ENCODE measurements at places on chromosomes 13 and 19.

GRCh38 chr13:19592657-19593180 lies 31.4 kb upstream of the TPTE2 start:
- DNase-seq = no peak

DNA sequence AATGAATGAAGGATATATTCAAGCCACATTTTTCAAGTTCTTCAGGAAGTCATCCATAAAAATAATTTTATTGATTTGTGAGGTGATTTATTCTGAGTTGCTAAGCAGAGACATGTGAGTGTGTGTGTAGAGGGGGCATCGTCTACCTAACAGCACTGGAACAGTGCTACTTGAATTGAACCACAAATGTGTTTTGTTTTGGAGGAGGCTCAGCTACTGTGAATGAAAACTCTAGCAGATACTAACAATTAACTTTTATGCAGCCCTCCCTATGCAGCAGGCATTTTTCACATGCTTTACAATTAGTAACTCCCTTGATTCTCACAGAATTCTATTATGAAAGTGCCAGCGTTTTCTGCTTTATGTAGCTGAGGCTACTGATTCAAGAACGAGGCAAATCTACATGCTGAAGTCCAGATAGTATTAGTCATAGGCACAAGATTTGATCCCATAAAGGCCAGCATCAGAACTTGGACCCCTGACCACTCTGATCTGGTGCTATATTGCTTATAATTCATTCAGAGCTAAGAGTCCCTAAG lies 103.7 kb downstream of the MYO16 start:
- DNase-seq = no peak

DNA sequence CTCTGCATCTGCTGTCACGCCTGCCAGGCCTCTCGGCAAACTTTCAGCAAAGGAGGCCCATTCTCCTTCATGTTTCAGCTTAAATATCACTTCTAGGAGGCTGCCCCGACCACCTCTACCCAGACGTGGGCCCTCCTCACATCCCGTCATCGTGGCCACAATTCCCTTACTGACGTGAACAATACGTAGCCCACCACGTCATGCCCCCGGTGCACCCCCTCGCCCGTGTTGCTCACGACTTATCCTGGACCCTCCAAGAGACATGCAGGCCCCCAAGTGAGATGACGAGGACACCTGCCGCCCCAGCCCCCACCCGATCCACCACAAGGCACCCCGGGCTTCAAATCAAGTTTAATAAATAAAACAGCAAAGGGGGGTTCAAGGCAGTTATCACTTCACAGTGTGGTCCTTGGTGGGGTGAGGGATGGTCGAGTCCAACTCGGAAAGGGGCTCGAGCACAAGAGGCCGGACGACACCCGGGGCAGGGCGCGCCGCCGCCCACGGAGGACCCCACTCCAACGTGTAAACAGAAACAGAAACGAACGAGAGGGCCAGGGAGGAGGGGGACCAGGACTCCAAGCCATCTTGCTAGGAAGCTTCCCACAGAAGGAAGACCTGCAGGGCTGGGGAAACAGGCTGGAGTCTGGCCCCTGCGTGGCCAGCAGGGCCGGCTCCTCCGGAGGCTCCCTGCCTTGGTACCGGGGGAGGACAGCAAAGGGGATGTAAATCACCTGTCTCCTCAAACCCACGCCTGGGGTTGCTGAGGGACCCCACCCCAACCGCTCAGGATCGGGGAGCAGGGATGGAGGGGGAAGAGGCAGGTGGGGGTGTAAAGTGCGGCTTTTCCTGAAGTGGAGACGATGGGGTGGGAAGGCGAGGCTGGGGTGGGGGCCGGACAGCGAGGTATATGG lies 14.3 kb upstream of the PLPP2 start:
- no peak for DNase-seq

GRCh38 chr19:13063461-13064091 lies 39.1 kb downstream of the LYL1 start:
- DNase-seq = no peak

GRCh38 chr19:10935371-10936059 lies 6.9 kb downstream of the TIMM29 start:
- no peak for DNase-seq

DNA sequence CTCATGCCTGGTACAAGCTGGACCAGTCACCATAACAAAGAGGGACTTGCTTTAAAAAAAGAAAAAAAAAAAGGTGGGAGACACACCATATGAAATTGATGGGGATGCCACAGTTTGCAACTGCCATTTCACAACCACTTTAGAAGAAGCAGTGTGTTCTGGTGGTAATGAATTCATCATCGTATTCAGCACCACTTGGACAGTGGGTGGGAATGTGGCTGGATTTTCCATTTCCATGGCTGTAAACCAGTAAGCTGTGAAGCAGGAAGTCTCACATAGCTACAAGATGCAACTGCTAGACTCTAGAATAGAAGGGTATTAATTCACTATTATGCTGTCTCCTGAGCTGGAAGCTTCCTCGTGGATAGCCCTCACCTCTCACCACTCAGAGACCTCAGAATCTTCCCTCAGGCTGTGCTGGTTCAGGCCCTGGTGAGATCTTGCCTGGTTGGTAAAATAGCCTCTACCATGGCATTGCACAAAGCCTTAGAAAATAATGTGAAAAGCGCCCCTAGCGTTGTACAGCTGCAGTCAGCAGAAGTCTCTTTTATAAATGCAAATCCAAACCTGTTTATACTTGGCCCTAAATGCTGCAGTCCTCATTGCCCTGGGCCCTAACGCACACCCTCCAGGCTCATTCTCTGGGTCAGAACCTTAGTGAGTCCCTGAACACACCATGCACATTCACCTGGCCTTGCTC lies 150.7 kb downstream of the KCTD15 start:
- DNase-seq = no peak

DNA sequence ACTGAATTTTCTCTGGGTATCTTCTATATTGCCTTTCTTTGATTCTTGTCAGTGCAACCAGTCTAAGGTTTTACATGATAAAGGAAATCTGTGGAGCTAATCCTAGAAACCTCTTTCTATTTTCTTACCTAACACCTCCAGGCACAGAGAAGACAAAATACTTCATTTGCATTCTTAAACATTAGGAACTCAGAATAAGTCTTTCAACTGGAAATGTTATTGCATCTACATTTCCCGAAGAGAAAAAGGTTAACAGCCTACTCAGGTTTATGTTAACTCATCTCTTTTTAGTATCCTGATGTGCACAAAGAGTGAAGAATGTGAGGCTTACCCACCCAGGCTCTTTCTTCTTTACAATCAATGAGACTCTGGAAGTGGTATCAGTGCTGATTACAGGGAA lies 106.7 kb downstream of the PCCA start:
- no peak for DNase-seq

DNA sequence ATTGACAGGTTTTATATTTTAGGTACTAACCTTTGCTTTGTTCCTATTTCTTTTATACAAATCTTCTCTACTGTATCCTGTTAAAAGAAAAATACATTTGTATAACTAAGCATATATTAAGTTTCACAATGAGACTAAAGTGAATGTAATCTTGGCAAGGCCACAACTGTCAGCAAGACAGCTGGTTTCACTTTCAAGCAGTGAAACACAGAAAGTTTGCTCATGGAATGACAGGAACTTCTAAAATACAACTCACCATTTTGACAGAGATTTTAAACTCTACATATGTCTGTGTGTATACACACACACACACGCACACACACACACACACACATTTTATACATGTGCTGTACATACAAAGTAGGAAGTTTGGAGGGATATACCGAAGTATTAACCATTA lies 53.3 kb downstream of the PARP4 start:
- DNase-seq = peak; percentile 2

GRCh38 chr19:29800100-29800825 lies 11.5 kb upstream of the CCNE1 start:
- no peak for DNase-seq

DNA sequence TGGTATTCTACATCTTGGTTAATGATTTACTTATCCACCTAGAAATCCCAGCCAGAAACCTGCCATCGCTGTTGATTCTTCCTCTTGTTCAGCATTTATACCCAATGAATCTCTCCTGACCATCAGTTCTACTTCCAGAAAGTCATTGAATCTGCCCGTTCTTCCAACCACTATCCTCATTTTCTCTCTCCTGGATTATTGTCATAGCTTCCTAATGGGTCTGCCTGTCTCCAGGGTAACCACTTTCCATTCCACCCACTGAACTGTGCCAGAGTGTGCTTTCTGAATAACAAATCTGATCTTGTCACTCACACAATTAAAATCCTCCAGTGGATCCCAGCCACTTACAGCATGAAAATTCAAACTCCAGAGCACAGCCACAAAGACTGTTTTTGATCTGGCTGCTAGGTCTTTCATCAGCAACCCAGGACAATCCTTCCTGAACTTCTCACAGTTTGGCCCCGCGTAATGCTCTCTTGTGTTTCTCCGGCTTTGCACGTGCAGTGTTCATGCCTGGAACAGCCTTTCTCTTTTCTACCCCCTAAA lies 330.6 kb downstream of the SPRY2 start:
- no peak for DNase-seq

DNA sequence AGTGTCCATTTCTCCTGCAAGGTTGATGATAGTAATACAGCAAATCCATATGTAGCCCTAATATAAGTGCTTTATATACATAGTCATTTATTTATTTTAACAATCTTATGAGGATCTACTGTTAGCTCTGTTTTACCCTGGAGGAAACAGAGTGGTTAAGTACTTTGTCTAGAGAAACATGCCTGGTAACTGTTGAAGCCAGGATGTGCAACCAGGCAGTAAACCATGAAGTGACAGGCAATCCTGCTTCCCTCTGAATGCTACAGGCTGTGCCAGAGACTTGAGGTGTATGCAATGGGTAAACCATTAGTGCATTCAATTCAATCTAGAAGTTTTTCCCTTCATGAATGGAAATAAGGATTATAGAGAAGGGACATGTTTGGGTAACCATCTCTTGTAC lies 911.0 kb downstream of the PCDH17 start:
- no peak for DNase-seq

DNA sequence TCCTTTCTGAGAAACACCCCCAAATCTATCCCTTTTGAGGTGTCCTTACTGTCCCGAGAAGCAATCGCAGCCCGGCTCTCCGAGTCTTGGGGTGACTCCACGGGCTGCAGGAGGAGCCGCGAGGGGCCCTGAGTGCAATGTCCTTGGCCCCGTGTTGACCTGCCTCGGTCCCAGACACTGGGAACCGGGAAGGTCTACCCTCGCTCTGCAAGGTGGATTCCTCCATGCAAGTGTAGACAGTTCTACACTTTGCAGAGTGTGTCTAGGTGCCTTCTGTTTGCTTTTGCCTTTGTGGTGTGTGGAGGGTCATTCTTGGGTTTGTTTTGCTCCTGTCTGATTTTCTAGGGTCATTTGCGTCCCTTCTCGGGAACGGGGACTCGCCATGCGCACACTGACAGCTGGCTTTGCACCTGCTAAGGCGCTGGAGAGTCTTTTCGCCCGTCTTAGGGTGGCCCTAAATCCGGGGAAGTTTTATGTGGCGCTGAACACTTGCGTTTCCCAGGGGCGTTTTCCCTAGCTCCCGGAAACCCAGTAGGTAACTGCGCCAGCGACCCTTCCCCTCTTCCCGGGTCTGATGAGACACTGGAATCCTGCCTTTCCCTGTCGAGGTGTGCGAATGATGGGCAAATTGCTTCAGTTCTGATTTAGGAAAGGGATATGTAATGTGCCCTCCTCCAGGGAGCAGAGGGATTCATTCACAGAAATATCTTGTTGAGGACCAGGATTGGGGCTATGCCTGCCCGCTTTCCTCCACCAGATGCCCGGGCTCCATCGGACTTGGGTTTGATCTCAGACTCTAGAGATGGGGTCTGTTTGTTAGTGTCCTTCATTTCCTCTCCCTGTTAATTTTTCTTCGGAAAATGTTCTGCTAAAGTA lies 755 bp downstream of the SERTM1 start:
- no peak for DNase-seq

GRCh38 chr19:10217085-10217484 lies 14.0 kb downstream of the S1PR2 start:
- no peak for DNase-seq

GRCh38 chr13:110305949-110306339 lies 1.0 kb downstream of the COL4A1 start:
- no peak for DNase-seq

DNA sequence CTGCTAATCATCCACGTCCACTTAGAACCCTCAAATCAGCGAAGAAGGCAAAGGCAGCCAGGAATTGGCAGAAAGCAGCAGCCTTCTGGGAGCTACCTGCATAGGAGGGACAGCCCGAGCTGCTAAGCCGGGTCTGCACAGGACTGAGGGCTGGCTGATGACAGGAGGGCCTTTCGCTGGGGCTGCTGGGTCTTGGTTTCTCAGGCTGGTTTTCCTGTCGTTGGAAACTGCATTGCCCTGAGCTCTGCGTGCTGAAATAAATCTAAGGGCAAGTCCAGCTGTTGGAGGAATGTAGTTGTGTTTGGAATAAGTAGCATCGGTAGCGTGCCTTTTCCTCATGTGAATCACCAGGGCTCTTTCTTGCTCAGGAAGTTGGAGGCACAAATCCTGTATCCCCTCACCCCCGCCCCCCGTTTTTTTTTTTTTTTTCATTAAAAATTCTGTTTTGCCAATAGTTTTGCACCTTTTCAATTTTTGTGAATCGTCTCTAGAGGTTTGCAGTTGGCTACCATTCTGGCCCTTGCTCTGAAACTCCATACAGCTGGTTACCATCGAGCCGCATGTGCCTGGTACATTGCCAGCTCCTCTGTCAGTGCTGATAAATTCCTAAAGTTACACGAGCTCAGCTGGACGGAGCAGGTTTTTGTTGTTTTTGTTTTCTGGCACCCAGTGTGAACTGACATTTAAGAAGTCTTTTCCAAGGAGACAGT lies 193.9 kb upstream of the RNF113B start:
- no peak for DNase-seq

- DNase-seq = no peak
These were observed 80.4 kb downstream of the HSPH1 start for GRCh38 chr13:31081316-31081715.

GRCh38 chr19:7595466-7596133 lies at the start of gene CAMSAP3:
CAMSAP3 (plus strand) TSS chr19:7595863; CDS start chr19:7596003, 140 bp downstream.
- no peak for DNase-seq

DNA sequence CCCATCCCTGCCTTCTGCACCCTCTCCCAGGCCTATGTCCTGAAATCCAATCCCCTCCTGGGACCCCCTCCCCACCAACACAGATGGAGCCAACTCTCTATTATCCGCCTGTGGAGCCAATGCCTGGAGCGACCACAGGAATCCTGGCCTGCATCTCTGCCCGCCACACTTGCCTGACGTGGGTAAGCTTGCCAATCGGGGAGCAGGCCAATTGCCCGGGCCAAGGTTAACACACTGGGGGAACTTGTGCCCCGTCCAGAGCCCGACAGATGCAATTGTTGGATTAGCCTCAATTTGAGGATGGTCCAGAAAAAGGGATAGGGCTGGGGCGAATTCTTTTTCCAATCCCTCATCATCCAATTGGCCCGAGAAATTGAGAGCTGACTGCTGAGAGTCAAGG lies 5.9 kb downstream of the WIZ start:
- DNase-seq = no peak
